ENCODE measurements at places on chromosomes 12 and 14.

- DNase-seq, result no peak
Measured at GRCh38 chr12:11186837-11187236, at the start of gene TAS2R42. TSS of gene TAS2R42 (minus strand) at chr12:11186937. CDS start at chr12:11186937, 0 bp downstream.

DNA sequence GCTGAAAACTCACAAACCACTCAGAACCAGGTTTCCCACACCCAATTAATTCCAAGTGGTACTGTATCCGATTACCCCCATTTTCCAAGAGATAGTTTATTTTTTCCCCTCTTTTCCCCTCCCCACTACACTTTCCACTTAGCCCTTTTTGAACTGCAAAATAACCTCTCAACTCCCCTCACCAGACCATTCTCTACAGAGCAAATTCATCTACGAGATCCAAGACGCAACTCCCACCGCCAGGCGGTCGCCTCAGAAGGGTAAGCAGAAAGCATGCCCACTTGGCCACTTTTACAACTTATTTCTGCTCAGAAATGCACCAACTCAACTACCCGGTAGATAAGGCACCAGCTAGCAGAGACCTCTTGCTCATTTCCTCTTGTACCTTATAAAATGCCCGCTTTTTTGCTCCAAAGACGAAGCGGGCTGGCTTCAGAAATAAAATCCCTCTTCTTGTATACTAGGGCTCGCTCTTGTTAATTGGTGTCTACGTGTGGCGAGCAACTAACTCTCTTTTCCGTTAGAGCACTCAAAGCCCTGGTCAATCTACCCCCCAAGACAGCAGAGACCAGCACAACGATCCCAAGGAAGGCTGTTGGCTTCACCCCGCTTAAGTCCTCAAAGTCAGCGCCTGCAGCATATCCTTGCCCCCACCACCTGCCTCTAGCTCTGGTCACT, 910 bp upstream of the SRP54 start:
- no peak for DNase-seq

GRCh38 chr12:68446901-68447796, 115.0 kb upstream of the MDM1 start:
- DNase-seq, result no peak

DNA sequence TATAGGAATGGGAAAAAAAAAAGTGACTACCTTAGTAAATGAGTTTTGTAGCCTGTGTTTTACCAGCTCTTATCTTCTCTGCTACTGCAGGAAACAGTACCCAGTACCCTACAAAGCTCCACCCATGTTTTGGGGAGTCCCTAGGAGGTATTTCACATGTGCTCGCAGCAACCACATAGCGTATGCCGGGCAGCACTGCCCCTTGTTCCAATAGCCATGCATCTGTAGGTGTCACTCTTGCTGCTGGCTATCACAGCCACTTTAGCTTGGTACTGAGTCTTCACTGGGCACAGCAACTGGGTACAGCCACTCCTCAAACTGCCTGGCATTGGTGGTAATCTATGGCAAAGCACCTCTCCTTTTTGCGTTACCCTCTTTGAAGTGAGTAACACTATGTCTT, 2.0 kb upstream of the MDM1 start:
- no peak for DNase-seq

- DNase-seq, result peak; percentile 100
Measured at GRCh38 chr14:34650786-34651584, 21.0 kb upstream of the SNX6 start.

DNA sequence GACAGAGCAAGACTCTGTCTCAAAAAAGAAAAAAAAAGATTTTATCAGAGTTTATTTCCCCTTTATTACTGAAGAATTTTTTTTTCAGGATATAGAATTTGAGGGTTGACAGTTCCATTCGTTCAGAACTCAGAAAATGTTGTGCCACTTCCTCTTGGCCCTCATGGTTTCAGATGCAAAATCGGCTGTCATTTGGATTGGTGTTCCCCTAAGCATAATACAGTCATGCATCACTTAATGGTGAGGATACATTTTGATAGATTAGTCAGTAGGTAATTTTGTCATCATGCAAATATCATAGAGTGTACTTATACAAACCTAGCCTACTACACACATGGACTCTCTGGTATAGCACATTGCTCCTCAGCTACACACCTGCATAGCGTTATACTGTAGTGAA, 263.9 kb upstream of the RTL1 start:
- no peak for DNase-seq

GRCh38 chr12:92987846-92988621, 58.9 kb upstream of the EEA1 start:
- DNase-seq, result no peak

DNA sequence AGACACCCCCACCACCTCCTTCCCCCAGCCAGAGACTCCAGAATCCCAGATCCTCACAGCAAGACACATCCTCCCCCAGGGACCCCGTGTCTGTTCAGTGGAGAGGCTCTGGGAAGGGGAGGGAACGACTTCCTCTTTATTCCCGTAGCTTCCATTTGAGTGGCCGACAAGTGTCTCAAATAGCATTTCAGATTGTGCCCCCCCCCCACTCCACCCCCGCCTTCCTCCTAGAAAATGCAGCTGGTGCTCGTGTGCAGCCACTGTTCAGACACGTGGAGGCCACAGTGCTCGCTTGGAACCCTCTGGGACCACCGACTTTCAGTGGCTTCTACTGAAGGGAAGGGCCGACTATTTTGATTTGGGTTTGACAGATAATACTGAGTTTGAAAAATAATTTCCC, 14.3 kb downstream of the PPP2R5C start:
- DNase-seq, result no peak

DNA sequence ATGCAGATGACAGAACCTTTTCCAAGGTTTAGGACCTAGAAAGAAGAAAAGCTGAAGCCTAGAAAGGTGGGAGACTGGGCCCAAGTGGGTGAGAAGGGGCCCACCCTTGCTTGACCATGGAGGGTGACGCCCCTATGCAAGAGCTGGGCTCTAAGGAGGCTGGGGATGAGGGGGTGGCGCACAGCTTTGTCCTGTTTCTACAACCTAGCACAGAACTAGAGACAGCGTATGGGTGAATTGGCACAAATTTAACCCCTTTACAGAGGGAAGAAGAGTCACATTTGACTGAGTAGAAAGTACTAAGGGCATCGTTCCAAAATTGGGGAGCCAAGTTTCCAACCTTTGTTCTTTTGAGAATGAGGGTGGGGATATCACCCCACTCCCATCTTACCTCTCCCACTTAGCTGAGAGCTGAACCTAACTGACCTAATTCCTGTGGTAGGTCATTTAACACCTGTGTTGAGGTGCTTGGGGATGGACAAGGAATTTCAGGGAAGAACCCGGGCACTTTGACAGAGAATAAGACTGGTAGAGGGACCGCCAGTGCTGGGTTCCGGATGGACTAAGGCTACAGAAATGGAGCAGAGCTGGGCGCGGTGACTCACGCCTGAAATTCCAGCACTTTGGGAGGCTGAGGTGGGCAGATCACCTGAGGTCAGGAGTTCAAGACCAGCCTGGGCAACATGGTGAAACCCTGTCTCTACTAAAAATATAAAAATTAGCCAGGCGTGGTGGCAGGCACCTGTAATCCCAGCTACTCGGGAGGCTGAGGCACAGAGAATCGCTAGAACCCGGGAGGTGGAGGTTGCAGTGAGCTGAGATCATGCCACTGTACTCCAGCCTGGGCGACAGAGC, 5.2 kb downstream of the NFKBIA start:
- no peak for DNase-seq

GRCh38 chr14:59225281-59225680, 36.8 kb downstream of the DAAM1 start:
- DNase-seq, result no peak

GRCh38 chr12:52811191-52812072, 2.5 kb downstream of the KRT4 start:
- DNase-seq, result no peak

DNA sequence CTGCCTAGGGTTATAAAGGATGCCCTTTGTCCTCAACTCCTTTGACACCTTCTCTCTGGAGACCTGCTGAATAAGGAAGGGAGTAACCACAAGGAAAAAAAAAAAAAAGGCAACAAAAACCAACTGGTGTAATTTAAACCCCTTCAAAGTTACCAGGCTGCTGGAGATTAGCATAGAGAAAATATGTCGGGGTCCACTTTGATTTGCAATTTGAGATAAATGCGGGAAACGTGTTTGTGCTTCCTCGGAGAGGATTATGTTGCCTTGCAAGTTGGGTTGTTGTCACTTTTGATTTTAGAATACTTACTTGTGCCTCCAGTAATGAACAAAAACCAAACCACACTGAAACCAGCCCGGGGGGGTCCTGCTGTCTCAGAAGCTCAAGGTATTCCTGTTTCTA, 200.2 kb upstream of the MYL2 start:
- DNase-seq, result no peak

DNA sequence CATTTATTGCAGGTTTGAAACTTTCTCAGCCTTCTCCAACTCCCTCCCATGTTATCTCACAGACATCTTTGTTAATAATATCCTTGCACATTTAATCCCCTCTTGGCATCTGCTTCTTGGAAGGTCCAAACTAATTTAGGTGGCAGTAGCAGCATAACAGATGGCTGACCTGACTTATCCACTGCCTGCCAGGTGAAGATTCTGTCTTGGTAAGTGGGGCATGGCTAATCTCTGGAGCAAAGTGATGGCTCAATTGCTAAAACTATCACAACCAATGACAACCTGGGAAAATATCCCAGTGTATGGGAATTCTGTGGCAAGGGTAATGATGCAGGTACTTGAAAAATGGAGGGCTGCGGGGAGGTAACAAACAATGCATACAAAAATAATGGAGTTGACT, 58.2 kb upstream of the ALG10B start:
- DNase-seq, result no peak

DNA sequence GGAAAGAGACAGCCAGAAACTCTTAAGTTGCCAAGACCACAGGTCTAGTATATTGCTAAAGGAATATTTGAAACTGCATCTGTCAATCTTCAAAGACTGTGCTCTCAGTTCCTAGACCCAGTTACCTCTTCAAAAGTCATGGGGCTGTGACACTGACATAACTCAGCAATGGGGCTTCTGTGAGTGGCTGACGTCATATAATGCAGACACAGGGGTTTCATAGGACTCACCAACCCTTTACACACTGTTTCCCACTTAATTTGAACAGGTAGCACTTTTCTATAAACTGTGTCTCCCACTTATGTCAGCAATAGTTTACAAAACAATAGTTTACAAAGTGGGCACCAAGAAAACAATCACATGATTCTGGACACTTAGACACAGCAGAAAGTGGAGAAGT, 158.4 kb downstream of the GALC start:
- DNase-seq, result no peak

- DNase-seq, result no peak
Measured at GRCh38 chr12:998020-998874, 7.2 kb downstream of the ERC1 start.

DNA sequence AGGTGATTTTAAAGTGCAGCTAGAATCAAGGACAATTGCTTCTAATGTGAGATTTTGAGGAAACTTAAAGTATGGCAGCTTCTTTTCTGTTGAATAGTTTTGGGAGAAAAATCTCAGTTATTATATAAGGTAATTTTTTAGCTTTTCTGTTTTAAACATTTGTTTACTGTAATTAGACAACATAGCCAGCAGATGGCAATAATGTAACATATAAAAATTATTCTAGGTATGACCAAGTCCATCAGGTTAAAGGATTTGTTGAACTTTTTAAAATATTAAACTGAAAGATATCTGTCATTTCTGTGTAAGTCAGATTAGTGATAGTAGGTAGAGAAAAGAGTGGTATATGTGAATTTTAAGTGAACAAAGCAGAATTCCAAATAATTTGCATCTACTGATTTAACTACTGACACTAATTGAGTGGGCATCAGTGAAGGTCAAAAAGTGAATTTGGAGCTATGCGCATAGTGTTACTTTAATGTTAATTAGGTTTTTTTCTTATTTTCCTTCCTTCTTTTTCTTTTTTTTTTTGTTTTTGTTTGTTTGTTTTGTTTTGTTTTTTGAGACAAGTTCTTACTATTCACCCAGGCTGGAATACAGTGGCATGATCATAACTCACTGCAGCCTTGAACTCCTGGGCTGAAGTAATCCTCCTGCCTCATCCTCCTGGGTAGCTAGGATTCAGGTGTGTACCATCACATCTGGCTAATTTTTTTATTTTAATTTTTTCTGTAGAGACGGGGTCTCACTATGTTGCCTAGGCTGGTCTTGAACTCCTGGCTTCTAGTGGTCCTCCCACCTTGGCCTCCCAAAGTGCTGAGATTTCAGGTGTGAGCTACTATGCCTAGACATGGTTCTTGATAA, 18.6 kb downstream of the PRORP start:
- DNase-seq, result peak; percentile 9

- DNase-seq, result no peak
Measured at GRCh38 chr14:77157740-77158139, 16.1 kb upstream of the ZDHHC22 start.

DNA sequence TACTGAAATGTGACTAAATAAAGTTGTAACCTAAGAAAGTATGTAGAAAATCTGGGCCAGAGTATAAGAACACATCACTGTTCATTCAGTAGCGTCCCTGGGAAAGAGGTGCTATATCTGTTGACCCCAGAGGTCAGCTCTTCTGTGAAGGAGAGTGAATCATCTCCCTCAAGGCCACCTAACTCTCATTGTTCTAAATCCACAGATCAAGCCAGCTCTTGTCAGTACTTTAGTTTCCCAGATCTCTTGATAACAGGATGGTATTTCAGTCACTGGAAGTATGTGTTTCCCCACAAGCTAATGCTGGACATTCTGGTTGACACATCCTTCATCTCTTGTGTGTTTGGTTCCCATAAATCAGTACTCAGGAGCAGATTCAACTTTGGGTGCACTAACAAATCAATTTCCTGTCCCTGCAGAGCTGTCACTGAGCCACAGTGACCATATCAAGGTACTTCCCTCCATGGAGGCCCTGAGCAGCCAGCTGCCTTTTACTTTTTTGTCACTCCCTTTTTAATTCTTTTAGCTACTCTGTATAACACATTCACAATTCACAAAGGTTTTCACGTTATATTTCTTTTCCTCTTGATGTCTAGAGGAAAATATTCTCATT, 7.8 kb downstream of the KRT1 start:
- peak; percentile 2 for DNase-seq

DNA sequence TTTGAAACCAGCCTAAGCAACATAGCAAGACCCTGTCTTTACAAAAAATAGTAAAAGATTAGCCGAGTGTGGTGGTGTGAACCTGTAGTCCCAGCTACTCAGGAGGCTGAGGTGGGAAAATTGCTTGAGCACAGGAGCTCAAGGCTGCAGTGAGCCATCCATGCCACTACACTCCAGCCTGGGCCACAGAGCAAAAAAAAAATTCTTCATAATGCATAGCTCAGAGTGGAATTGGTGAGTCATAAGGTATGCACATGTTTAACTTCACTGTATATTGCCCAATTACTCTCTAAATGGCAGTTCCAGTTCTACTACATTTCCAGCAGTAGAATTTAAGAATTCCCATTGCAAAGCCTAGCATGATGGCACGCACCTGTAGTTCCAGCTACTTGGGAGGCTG, 26.8 kb upstream of the CLIP1 start:
- DNase-seq, result peak; percentile 93

- DNase-seq, result no peak
Measured at GRCh38 chr14:99134516-99135046, 137.4 kb downstream of the BCL11B start.

GRCh38 chr12:109677279-109677691, 36.3 kb upstream of the FAM222A start:
- no peak for DNase-seq

GRCh38 chr12:67256649-67257048, 12.5 kb upstream of the CAND1 start:
- no peak for DNase-seq

- DNase-seq, result no peak
Measured at GRCh38 chr14:68897559-68898155, 81.4 kb downstream of the ACTN1 start.

Data from fibroblast of skin of right biceps (primary cell).